ENCODE measurements at places on chromosomes 5 and 9.

DNA sequence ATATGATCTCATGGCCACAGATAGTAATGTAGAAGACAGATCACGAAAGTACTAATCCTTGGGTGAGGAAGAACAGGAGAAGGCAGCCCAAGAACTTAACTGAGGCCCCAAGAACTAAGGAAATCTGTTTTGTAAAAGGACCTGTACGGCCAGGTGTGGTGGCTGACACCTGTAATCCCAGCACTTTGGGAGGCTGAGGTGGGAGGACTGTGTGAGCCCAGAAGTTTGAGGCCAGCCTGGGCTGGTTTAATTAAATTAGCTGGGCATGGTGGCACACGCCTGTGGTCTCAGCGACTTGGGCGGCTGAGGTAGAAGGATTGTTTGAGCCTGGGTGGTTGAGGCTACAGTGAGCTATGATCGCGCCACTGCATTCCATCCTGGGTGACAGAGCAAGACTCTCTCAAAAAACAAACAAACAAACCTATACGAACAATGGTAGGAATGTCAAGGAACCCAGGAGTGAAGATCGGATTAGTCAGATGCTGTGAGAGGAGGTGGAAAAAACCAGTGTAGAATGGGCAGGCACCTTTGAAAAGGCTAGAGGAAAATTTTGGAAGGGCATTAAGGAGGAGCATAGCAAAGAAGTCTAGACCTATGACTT, 283.8 kb upstream of the DMRT1 start:
- no peak for DNase-seq

- DNase-seq, result no peak
These were observed 318.4 kb downstream of the IRX2 start for GRCh38 chr5:2433086-2433485.

GRCh38 chr9:100084128-100084453, 14.7 kb downstream of the ERP44 start:
- no peak for DNase-seq

- no peak for DNase-seq
These were observed 144.0 kb upstream of the HAPLN1 start for GRCh38 chr5:83864652-83865051.

Measured in femur (tissue), 1 donor.